ENCODE measurements at places on chromosomes 3 and 15.
A peak's percentile ranks its signal among the peaks of the same experiment; 100 is the strongest.

GRCh38 chr15:56038015-56038414 lies 44.6 kb upstream of the NEDD4 start:
- DNase-seq: peak; percentile 69

- no peak for DNase-seq
These were observed 2.1 kb downstream of the CYB561D2 start for GRCh38 chr3:50352781-50353180.

GRCh38 chr15:28114721-28115622 lies 15.9 kb upstream of the OCA2 start:
- DNase-seq: no peak

DNA sequence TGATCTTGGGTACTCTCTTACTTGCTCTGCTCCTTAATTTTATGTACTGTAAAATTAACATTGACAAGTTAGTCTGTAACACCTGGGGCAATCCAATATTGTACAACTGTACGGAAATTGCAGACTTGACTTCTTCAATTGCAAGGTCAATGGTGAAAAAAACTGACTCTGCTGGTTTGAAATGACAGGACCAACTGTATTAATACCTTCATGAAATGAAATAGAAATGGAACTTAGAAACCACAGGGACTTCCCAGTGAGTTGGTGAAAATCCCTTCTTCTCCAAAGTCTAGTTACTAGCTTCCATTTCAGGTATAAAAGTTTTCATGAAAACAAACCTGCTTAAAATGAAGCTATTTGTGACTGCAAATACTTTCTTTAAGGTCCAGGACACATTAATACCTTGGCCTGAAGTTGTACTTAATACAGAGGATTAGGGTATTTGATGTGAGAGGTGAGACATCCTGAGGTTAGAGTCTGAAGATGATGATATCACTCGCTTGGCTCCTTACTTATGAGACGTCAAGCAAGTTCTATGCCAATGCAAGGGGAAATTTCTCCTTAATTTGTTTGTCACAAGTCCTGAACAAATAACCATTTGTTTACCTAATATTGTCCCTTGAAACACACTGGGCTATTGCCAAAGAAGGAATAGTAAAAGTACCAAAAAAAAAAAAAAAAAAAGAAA lies 226.2 kb upstream of the TP63 start:
- DNase-seq: no peak

DNA sequence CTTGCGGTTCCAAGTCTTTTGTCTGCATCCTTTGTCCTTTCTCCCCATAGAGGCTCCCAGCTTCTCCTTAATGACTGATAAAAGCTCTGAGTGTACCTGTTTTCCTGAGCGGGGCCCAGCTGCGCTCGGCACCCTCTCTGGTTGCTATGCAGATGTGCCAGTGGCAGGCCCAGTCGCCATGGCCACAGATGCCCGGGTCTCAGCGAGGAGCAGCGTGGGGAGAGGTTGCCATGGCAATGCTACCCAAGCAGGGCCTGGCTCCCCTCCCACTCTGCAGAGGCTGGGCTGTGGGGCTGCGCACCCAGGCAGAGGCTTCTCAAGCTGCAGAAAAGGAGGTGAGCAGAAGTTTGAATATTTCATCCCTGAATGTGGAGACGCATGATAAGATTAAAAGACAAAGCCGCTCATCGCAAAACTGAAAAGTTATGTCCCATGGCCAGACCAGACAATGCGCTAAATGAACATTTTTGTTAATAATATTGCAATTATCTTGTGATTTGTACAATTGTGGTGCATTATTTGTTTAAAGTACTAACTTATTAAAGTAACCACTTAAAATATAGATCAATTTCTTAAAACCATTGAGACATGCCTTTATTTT lies 66.1 kb downstream of the TPRA1 start:
- no peak for DNase-seq

- DNase-seq: peak; percentile 76
These were observed 40.1 kb upstream of the TAFA4 start for GRCh38 chr3:68972358-68972979.

GRCh38 chr3:107858876-107859275 lies 232.0 kb downstream of the CD47 start:
- DNase-seq: no peak

DNA sequence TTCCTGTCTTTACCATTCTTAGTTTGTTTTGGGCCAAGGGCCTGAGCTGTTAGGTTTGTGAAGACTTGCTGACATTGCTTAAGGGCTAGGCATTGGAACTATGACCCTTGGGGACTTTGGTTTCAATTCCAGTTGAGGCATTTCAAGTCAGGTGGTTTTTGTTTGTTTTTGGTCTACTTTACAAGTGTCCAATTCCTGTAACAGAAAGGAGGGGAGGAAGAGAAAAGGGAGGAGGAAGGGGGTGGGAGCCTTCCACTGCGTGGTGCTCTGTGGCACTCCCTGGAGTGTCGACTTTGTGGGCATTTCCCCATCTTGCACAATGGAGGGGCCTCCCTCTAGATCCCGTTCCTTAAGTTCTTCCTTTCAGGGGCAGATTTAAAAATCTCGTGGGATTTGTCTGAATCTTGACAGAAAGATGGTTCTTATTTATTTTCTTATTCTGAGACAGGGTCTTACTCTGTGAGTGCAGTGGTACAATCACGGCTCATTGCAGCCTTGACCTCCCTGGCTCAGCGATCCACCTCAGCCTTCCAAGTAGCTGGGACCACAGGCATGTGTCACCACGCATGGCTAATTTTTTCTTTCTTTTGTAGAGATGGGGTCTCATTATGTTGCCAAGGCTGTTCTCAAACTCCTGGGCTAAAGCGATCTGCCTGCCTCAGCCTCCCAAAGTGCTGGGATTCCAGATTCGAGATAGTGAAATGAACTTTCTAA lies 59.5 kb upstream of the RYK start:
- peak; percentile 36 for DNase-seq

DNA sequence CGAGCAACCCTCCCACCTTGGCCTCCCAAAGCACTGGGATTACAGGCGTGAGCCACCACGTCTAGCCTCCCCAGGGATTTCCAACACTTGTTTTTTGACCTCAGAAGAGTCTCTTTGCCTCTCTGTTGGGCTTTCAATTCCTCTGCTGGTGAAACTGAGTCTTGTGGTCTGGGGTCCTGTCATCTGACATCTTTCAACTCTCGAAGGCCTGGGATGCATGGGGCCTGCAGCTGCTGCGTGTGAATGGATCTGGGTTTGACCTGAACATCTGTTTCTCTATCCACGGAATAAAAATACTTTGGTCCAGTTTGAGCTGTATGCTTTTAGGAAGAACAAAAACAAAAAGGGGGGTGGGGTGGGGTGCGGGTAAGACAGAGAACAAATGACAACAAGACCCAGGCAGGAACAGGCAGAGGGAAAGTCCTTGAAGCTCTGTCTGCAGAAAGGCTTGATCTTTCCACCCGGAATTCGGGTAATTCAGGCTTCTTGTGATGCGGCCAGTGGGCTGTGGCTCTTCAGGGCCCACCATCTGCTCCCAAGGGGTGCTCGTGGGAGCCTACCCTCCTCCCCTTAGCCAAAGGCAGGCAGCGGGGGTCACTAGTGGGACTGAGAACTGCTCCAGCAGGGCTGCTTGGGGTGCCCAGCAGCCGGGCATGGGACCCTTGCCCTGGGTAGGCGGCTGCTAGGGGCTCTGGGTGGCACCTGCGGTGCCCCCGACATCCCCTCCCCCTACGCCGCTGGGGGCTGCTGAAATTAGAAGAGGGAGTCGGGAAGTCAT lies 71.5 kb downstream of the SLC12A8 start:
- DNase-seq: no peak

DNA sequence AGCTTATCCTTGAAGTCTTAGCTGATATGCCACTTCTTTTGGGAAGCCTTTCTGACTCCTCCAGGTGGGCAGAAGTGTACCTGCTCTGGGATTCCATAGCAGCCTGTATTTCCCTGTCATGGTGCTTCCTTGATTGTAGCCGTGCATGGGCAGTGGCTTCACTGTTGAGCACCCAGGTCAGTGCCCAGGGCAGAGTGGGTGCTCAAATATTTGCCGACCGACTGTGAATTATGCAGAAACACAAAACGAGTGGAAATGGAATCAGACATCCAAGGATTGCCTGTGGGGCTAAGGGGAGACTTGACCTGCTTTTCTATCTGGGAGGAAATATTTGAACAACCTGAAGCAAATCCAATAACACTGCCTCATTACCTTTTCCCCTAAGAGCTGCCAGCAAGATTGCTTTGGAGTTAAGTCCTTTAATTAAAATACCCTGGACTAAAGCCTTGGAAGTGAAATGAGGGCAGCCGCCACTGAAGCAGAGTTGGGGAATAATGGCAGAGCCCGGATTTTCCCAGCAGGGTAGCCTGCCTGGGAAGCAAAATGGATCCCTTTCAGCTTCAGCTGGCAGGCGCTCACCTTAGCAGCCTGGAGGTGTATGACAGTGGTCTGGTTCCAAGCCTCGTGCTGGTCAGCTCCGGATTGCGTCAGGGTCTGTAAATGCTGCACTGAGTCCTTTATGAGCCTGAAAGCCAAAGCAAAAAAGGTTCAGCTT lies 14.9 kb downstream of the ACOX2 start:
- no peak for DNase-seq

- DNase-seq: no peak
These were observed 17.5 kb downstream of the CIDEC start for GRCh38 chr3:9862391-9863057.

GRCh38 chr15:65920121-65920520 lies 50.8 kb downstream of the RAB11A start:
- no peak for DNase-seq

DNA sequence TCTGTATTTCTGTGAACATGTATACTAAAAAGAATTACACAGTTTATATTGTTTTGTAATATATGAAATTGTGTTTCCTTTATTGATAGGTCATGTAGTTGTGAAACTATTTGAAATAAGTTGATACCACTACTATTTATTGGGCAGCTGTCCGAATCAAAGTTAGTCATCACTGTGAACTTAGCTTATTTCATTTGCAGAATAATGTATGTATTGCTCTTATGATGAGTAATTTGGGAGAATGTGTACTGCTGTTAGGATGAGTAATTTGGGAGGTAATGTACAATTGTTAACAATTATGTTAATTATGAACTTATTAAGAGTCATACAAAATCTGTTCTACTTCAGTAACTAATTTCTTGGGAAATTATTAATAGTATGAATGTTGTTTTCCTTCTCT lies 22.2 kb downstream of the FXR1 start:
- no peak for DNase-seq

DNA sequence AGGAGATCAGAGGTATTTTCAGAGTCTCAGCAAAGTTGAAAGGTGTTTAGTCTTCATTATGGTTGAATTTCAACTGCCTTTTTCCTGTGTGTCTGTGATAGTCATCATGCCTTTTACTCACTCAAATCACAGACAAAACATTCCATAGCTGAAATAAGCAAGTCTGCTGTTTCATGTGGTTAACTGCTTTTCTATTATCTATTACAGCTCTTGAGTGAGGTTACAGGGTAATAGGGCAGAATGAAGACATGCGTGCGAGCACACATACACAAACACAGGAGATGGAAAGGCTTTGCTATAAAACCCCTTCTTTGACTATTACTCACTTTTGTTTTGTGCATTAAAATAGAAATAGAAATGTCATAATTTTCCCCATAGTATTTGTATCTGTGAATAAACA lies 192.6 kb upstream of the RARB start:
- no peak for DNase-seq

DNA sequence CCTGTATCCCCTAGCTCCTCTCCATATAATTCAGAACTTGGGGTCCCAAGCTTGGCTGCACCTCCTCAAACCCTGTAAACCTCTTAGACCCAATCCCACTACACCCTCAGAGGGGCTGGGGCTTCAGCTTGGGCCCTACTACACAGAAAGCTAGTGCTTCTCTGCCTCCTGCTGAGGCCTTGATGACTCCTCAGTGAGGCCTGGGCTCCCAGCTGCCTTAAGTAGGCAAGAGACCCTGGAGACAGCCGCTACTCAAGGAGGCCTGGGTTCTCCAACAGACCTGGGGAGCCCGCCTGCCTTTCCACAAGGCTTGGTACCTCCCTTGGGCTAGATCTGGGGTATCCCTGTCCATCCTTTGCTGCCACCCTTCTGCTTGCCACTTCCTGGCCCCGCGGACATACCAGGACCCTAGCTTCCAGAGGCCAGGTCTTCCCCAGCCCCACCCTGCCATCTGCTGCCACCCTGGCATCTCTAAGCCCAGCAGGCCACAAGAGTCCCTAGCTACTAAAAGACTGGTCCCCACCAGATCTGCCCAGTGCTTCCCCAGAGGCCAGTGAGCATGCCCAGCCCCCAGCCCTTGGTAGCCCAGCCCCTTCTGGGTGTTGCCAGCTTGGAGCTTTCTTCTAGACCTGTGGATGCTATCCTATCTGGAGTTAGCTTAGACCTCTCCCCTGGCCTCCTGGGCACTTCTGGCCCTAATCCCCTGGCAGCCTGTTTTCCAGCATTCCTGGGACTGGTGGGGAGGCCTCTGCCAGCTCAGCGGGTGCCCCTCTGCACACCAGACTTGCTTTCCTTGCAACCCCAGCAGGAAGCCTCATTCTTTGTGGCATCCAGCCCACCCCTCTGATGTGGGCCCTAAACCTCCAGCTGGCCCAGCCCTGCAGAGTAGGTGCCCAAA lies 13.7 kb downstream of the C15orf39 start:
- peak; percentile 58 for DNase-seq

- DNase-seq: peak; percentile 57
These were observed 13.1 kb upstream of the SCN5A start for GRCh38 chr3:38662544-38662943.

- DNase-seq: no peak
These were observed 73.6 kb downstream of the TM4SF4 start for GRCh38 chr3:149547954-149548668.

DNA sequence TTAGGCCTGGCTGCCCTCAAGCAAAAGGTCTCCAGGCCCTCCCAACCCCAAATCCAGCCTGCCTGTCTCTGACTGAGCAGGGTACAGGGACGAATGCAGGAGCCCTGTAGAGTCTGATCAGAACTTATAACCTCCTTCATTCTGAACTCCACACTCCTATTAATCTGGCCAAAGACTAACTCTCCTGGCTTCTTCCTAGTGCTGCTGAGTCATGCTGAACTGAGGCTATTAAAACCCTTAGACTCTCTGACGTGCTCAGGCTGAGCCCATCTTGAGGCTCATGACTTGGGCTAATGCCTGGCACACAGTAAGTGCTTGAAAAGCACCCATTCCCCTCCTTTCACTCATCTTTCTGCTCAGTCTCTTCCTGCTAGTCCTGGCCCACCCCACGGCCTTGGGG lies 81.9 kb downstream of the NUP210 start:
- no peak for DNase-seq

- no peak for DNase-seq
These were observed 16.3 kb downstream of the PLXNB1 start for GRCh38 chr3:48413611-48414010.

DNA sequence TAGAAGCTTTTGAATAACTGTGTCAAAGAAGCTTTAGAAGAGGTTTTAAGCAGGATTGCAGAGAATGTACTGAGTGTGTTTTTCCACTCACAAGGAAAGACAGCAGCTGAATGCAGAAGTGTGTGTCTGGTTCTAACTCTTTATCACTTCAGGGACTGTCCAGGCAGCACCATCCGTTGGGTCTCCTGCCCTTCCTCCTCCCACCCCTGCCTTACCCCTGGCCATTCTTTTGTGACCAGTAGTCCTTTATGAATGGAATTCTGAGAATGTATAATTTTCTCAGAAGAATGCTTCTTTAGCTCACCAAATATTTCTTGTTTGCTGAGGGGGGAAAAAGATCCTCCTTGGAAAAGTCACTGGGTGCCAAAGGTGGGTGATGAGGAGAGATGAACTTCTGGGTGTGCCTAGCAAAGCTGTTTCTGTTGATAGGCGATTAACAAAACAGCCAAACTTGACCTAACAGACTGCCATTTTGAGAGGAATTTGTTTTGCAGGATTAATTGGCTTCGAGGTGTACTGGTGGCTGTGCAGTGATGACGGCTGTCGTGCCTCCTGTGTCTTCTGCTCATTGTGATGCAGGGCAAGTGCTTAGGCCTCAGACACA lies 70.9 kb downstream of the IGF1R start:
- DNase-seq: no peak

GRCh38 chr15:80565398-80565797 lies 129.7 kb upstream of the ABHD17C start:
- no peak for DNase-seq
